WTC11 (cell line): ENCODE measurements at places on chromosomes 16 and 17. TPM values are rescaled to one million over a fixed set of nuclear protein-coding genes. Genes with fewer than 3 reads are reported as not detected.

- H3K4me3 ChIP-seq: no peak overlapping the region
- H3K27ac ChIP-seq: no peak overlapping the region
- no peaks in the 10 kb centered on the region; the same call in 1 of the 2 replicates for H3K27me3 ChIP-seq
- peaks cover 11% of the 10 kb centered on the region; the same call in 1 of the 2 replicates for H3K4me1 ChIP-seq
- DNase-seq: no peak
These were observed 37.5 kb upstream of the TOM1L1 start for GRCh38 chr17:54863176-54863575.

DNA sequence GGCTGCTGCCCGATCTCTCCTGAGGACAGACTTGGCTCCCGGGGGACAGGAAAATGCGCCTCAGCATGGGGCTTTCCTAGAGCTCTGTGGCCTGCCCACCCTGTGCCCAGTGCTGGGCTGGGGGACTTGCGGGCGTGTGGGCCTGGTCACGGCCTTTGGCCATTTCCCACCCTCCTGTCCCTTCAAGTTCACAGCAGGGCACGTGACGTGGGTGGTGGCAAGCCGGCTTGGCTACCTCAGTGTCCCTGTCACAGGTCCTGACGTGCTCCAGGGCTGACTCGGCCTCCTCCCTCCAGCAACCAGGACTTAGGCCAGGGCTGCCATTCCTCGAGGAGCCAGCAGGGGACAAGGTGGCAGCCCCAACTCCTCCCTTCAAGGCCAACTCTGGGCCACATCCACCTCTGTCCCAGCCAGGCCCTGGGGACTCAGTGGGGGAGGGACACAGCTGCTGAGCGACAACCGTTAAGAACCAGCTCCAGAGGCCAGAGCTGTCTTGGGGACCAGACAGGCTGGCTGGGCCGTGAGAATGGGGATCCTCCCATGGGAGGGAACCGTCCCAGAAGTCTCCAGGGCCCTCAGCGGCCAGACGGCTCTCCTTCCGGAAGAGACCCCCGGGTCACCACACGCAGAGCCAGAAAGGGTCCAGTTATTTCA is 981 bp upstream of the UNC13D start:
- H3K36me3 ChIP-seq: peaks cover 27% of the 10 kb centered on the region
- no peaks in the 10 kb centered on the region for H3K27me3 ChIP-seq
- peak overlapping the region; percentile 90 for H3K27ac ChIP-seq
- H3K4me1 ChIP-seq: peaks cover 21% of the 10 kb centered on the region
- peak; percentile 88 for DNase-seq

DNA sequence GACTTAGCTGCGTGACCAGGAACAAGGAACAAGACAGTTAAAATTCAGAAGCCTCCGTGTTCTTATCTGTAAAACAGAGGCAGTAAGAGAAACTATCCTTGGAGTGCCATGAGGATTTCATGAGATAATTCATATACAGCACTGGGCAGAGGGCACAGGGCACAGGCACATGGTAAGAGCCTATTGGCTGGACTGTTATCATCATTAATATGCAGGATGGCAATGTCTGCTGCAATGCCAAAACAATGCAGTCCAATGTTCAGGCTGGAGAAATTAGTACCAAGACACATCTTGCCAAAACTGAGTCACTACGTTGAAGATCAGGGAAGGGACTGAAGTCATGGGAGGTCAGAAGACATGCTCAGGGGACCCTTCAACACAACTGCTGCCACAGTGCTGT is 13.6 kb downstream of the CDRT4 start:
- H3K4me1 ChIP-seq: no peaks in the 10 kb centered on the region
- DNase-seq: no peak
- peaks cover 23% of the 10 kb centered on the region for H3K36me3 ChIP-seq
- no peak overlapping the region for H3K4me3 ChIP-seq

The NPIPA5 gene
- total RNA-seq: 9.1 to 15.0 TPM (median 14.2 TPM) in 3 replicates

The TPSG1 gene
- total RNA-seq: not detected in 3 replicates

The ENPP7 gene
- total RNA-seq: 0.11 TPM in 1 of 3 replicates, not detected in the others

The EPX gene
- not detected in 3 replicates for total RNA-seq

The MMP28 gene
- total RNA-seq: 0.22 TPM in 1 of 3 replicates, not detected in the others
